Activated CD4-positive, alpha-beta T cell treated with anti-CD3 and anti-CD28 coated beads for 24 hours (primary cell): ENCODE measurements at places on chromosomes 2 and 18.

- DNase-seq, result no peak
Measured at GRCh38 chr2:218354850-218355443, 1.7 kb upstream of the CATIP start.

GRCh38 chr18:261398-262073 lies 6.3 kb downstream of the THOC1 start:
- no peak for DNase-seq

DNA sequence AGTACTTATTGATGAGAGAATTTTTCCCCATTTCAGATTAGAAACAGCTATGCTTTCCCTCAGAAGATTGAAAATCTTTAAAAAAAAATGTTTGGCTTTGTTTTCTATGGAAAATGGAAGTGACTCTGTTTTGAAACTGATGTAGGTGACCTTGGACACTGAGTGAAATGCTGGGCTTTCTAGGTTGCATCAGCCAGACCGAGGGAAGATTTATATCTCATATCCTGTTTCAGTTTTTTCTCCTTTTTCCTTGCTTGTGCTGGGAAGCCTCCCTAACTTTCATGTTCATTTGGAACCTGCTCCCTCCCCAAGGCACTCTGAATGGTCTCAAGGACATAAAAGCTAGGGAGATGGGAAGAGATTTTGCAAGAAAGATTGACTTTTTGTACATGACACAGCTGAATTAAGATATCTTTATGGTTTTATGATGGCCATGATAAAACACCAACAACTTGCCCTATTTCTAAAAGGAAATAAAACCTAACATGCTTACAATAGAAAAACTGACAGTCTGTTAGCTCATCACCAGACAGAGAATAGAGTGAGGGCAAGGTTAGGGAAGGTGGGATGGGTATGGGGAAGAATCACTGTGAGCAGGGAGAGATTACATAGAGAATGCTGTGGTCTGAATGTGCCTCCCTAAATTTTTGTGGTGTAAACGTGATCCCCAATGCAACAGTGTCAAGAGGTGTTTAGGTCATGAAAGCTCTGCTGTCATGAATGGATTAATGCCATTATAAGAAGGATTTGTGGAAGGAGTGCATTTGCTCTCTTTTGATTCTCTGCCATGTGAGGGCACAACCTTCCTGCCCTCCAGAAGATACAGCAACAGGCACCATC lies 249.7 kb downstream of the TPGS2 start:
- no peak for DNase-seq

DNA sequence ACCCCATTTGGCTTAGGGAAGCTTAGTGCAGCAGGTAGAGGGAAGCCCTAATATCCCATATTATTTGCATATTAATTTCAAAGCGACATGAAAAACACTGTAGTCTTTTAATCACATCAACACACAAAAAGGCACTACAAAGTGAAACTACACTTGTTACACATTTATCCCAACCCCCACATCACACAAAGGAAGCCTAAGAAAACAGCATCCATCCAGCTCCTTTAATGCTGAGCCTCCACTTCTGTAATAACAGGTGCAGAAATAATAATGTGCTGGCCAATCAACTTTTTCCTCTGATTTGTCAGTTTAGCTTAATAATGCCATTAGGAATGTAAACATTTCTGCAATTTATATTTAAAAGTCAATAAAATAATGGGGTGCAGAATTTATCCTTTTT lies 274.0 kb downstream of the TCF4 start:
- DNase-seq, result no peak

GRCh38 chr2:218284106-218284811 lies 8.0 kb downstream of the TMBIM1 start:
- DNase-seq, result peak; percentile 53

DNA sequence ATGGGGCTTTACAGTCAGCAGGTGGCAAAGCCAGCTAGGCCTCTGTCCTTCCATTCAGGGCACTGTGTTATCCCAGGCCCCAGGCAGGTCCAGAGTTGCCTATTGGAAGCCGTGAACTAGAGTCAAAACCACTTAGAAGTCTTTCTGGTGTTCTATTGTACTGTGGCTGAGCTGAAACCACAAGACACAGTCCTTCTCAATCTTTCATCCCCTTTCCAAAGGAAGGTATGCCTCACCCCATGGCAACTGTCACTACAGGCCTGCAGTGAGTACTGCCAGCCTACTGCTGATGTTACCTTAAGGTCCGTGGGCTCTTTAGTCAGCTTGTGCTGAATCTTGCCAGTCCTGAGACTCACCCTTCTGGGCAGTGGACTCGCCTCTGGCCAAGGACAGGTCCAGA lies 181.6 kb downstream of the GULP1 start:
- DNase-seq, result no peak

GRCh38 chr2:143694335-143694734 lies 565.1 kb downstream of the ARHGAP15 start:
- DNase-seq, result no peak

- no peak for DNase-seq
Measured at GRCh38 chr2:155687181-155687580, 645.3 kb downstream of the NR4A2 start.

GRCh38 chr2:189291460-189291859 lies 111.9 kb upstream of the COL5A2 start:
- no peak for DNase-seq

DNA sequence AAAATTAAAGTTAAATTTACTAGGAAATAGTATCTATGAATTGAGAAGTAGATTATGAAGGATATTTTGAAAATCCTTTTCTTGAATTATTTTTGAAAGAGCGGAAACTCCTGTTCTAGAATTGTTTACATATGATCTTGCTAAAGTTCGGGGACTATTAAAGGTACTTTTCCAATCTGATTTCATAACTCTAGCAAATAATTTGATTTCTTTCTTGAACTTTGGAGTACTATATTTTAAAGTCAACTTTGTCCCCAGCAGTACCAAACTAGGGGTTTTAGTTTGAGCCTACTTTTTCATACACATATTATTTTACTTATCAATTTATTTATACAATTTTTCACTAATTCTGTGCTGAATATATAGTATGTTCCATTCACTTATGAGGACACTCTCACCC lies 364.7 kb downstream of the FSIP2 start:
- DNase-seq, result no peak

- no peak for DNase-seq
Measured at GRCh38 chr2:69811591-69811990, 17.9 kb upstream of the GMCL1 start.

DNA sequence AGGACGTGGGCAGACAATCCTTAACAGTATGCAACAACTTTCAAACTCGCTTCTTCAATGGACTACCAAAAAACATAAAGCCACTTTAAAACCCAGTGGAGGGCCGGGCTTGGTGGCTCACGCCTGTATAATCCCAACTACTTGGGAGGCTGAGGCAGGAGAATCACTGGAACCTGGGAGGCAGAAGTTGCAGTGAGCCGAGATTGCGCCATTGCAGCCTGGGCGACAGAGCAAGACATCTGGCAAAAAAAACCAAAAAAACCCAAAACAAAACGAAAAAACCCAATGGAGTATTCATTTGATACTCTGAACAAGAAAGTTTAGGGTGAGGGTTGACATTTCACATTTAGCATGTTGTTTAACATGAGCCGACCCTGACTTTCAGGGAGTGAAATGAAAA lies 14.0 kb downstream of the RNF125 start:
- DNase-seq, result no peak

DNA sequence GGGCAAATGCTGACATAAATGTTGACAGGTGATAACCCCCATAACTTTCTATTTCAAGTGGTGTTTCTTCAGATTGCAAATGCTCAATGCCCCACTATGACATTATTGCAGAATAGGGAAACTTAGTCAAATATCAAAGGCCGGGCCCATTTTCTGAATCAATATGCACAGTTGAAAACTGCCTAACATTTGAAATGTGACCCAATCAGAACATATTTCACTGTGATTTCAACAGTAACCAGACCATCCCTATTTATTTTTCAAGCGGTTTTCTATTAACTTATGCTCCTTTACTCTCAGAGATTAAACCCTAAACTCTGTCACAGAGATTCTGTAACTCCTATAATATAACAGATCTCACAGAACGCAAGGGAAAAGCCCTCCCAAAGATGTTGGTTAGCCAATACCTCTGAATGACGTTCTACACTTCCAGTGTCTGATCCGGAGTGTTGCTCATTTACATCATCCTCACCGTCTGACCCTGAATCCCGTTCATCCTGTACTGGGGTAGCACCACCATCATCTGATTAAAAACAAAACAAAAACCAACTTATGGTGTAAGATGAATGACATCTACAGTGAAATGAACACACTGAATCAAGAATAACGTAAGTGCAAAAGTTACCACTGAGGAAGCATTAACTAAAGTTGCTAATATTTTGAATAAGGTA lies 2.9 kb downstream of the IWS1 start:
- no peak for DNase-seq

DNA sequence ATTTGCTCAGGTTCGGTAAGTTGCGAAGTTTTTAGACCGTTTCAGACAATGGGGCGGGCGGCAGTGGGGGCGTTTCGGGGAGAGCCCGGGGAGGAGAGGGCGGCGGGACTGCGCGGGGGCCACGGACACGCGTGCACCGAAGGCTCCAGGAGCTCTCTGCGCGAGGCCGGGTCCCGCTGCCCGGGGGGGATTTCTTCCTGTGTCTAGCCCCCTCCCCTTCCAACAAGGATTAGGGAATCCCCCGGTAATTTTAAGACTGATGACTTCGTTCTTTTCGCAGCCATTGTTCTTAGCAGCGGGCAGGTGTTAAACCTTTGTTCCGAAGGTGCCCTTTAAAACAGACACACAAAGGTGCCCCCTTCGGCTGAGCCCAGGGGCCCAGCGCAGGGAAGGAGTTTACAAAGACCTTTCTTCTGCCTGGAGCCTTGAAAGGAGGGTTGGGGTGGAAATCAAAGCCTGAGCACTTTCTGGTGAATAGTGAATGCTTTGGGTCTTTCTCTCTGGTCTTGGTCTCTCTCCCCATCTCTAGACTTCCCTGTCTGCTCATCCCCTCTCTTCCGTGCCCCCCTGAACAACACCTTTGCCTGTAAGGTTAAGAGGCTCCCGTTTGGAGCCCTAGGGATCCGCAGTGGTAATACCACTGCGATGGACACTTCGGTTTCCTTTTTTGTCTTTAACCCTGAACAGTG lies 2.1 kb downstream of the TRIB2 start:
- no peak for DNase-seq

- no peak for DNase-seq
Measured at GRCh38 chr2:95670686-95671085, 78.9 kb downstream of the TRIM43 start.

DNA sequence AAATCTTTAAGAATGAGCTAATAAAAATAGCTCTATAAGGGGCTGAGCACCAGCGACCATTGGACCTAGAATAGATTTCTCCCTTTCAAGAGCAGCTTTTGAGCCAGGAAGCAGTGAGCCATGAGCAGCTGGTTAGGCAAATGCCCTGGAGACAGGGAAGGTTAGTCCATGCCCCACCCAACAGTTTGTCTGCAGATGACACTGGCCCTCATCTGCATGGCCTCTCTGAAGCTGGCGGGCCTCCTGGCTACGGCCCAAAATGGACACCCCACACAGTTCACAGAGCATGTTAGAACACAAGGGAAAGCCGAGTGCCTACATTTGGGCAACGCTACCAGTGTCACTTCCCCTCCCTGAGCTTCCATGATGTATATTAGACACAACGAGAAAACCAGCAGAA lies 201.1 kb downstream of the MGAT5 start:
- no peak for DNase-seq

- no peak for DNase-seq
Measured at GRCh38 chr2:149152469-149152953, 114.0 kb downstream of the LYPD6B start.

DNA sequence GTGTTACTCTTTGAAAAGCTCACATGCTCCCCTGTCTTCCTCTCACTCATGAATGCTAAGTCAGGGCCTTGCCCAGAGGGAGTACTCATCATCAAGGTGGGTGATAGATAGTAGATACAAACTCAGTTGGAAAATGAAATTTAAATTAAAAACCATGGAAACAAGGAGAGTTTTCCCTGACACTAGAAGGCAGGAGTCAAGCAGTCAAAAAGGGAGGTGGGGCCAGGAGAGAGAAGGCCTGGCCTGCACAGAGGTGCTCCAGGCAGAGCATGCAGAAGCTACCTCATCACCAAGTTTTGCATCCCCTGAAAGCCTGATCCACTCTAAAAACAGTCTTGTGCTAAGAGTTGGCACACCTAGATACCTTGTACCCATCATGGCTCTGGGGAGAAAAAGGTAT lies 143.7 kb downstream of the MYO5B start:
- DNase-seq, result no peak

DNA sequence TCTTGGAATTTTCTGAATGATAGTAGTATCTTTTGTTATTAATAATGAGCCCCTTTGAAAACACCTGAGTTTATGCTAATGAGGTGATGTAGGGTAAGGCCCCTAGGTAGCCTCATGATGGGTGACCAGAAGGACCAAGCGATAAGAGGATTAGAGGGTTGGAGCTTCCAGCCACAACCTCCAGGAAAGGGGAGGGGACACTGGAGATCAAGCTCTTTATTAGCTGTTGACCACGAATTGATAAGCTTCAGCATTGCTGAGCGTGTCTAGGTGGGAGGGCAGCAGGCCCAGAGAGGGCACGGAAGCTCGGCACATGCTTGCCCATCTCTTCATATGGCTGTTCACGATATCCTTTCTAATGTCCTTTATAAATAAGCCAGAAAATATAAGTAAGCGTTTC lies 39.0 kb downstream of the KIAA2012 start:
- no peak for DNase-seq

GRCh38 chr18:45066886-45067285 lies 386.2 kb downstream of the SETBP1 start:
- DNase-seq, result no peak

- no peak for DNase-seq
Measured at GRCh38 chr18:45976566-45976965, 9.4 kb upstream of the EPG5 start.

DNA sequence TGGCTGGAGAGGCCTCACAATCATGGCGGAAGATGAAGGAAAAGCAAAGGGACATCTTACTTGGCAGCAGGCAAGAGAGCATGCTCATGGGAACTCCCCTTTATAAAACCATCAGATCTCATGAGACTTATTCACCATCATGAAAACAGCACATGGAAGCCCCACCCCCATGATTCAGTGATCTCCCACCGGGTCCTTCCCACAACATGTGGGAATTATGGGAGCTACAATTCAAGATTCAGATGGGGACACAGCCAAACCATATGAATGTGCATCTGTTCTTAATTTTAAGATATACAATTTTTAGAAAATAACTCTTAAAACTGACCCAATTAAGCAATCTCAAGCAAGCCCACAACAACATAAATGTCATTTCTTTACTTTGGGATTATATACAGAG lies 12.6 kb downstream of the C18orf63 start:
- no peak for DNase-seq

- DNase-seq, result peak; percentile 26
Measured at GRCh38 chr2:25558262-25558661, 115.1 kb downstream of the DTNB start.
